ENCODE measurements at places on chromosomes 6 and 20. TPM values are rescaled to one million over a fixed set of nuclear protein-coding genes. Genes with fewer than 3 reads are reported as not detected.
A peak's percentile ranks its signal among the peaks of the same experiment; 100 is the strongest.

Gene EFCAB8
- total RNA-seq = not detected

Gene SGK2
- 2.4 TPM for total RNA-seq

Gene CST7
- not detected for total RNA-seq

Gene PRSS16
- 4.4 TPM for total RNA-seq

Gene DACT2
- 0.49 TPM for total RNA-seq

Gene ZNF341
- total RNA-seq = 3.8 TPM

DNA sequence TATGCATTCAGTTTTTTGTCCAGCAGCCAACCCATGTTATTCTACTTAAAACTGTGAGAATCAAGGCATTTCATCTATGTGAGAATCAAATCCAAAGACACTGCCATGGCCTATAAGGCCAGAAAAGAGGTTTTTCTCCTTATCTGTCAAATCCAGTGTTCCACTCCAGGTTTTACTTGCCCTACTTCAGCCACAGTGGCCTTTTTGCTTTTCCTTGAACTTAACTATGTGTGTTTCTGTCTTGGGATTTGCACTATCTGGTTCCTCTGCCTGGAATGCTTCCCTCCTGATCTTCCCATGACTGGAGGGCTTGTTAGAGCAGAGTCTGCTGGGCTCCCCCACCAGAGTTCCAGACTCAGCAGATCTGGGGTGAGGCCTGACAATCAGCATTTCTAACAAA, 113.1 kb upstream of the DOK5 start:
- DNase-seq = no peak
- H3K4me1 ChIP-seq = no peaks in the 10 kb centered on the region
- H3K36me3 ChIP-seq = no peaks in the 10 kb centered on the region

DNA sequence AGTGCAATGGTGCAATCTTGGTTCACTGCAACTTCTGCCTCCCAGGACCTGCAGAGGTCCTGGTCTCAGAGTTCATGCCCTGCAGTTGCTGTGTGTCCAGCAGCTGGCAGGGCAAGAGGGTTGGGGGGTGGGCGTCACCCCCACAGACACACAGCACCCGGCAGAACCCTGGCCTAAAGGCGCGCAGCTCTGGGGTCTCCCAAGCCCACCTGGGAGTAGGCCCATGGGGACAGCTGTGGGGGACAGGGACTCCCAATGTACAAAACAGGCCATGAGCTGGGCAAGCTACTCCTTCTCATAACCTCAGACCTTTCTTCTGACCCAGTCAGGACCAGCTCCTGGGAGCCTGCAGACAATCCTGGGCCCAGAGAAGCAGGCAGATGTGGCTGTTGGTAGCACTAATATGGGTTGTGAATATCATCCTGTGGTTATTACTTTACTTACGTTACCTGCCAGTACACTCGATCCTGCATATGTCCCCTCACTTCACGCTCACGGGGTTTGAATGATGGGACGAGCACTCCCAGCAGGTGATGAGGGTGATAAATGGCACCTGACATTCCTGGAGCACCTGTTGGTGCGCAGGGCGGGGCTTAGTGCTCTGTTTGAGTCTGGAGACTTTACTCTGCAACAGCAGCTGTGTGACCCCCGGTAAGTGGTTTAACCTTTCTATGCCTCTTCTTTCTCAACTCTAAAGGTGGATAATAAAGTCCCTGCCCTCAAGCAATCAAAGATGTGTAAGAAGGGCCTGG, 39.9 kb upstream of the SULF2 start:
- no peaks in the 10 kb centered on the region for H3K36me3 ChIP-seq
- no peaks in the 10 kb centered on the region for H3K4me1 ChIP-seq

- H3K36me3 ChIP-seq = no peaks in the 10 kb centered on the region
- H3K4me1 ChIP-seq = no peaks in the 10 kb centered on the region
- H3K27ac ChIP-seq = no peak overlapping the region
- H3K27me3 ChIP-seq = no peaks in the 10 kb centered on the region
- peak; percentile 34 for DNase-seq
These were observed 43.1 kb upstream of the SNX9 start for GRCh38 chr6:157779705-157780604.

DNA sequence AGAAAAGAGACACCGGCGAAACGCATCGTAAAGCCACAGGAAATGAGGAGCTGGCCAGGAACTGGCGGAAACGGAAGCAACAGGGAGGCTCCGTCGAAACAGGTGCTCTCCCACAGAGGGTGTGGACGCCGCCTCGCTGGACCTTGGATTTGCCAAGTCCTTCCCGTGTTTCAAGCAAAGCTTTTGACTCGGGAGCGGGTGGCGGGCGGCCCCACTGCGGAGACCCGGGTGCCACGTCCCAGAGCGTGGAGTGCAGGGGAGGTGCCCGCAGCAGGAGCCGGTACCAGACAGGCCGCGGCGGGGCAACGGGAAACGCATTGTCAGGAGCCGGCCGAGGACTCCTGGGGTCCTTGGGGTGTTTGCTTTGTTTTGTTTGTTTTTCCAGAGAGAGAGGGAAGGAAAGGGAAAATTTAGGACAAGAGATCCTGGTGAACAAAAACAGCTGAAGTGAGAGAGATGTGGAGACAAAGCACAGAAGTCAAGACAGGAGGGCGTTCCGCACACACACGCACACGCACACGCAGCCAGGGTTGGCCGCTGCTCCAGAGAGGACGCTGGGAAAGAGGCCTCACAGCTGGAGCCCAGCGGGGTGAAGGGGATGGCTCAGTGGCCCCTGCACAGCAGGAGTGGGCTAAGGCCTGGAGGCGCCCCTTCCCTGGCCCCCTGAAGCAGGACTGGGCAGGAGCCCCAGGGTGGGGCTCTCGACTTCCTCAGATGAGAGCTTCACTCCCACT, 50.9 kb upstream of the CHRNA4 start:
- no peaks in the 10 kb centered on the region for H3K27me3 ChIP-seq
- no peaks in the 10 kb centered on the region for H3K36me3 ChIP-seq
- DNase-seq = no peak
- no peak overlapping the region for H3K27ac ChIP-seq
- H3K4me1 ChIP-seq = no peaks in the 10 kb centered on the region
- no peak overlapping the region for H3K4me3 ChIP-seq

DNA sequence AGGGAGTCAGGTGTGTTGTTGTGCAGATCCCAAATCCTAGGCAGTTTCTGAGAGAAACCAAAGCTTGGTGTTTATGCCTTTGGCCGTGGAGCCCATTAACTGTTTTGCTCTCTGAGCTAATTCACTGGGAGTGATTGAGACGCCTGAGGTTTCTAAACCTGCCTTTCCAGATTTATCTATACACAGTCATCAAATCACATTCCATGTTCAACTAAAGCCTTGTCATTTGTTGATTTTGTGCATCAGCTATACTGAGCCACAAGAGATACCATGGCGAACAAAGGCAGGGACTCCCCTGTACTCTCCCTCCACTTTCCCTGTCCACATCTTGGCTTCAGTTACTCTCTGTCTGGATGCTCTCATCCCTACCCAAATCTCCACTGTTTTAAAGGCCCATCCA, 229.7 kb upstream of the PMEPA1 start:
- no peak overlapping the region for H3K4me3 ChIP-seq
- DNase-seq = no peak
- H3K36me3 ChIP-seq = no peaks in the 10 kb centered on the region
- H3K27ac ChIP-seq = no peak overlapping the region
- no peaks in the 10 kb centered on the region for H3K27me3 ChIP-seq
